ENCODE measurements at places on chromosomes 6 and 20.

DNA sequence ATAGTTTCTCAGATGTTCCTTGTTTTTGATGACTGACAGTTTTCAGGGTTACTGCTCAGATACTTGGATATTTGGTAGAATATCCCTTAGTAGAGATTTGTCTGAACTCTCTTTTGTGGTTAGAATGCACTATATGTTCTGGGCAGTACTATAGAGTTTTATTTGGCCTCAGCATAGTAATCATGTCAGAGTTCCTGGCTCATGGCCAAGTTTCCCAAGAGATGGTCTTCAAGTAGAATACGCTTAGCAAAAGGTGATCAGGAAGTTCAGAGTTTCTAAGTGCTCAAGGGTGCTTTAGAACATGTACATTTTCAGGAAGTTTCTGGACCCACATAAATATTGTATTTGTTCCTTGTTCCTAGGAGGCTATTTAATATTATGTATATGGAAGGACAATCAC lies 1209.7 kb upstream of the GJE1 start:
- no peak for DNase-seq

- no peak for DNase-seq
These were observed 60.3 kb downstream of the NRSN1 start for GRCh38 chr6:24186349-24186748.

- DNase-seq, result no peak
These were observed 441.9 kb downstream of the CD109 start for GRCh38 chr6:74137911-74138310.

DNA sequence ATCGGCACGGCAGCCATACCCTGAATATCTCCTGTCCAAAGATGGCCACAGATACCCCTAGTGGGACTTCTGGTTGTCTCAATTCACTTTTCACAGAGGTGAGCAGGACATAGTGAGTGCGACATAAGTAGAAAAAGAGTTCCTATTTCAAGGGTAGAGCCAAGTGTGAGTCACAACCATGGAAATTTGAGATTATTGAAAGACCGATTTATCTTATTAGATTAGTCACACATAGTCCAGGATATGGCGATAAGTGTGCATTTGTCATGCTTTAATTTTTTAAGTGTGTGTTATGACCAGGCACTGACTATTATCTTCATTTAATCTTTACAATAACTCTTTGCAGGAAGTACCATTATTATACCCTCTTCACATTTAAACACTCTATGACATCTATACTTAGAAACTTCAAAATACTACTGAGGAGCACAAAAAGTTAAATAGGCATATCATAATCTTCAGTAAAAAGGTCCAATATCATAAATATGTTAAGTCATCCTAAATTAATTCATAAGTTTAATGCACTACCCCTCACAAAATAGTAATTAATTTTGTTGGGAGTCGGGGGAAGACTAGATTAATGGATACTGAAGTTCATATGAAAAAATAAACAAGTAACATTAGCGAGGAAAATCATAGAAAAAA lies 13.4 kb upstream of the TNFAIP3 start:
- no peak for DNase-seq

- DNase-seq, result no peak
These were observed 101.6 kb downstream of the DST start for GRCh38 chr6:56541030-56541600.

DNA sequence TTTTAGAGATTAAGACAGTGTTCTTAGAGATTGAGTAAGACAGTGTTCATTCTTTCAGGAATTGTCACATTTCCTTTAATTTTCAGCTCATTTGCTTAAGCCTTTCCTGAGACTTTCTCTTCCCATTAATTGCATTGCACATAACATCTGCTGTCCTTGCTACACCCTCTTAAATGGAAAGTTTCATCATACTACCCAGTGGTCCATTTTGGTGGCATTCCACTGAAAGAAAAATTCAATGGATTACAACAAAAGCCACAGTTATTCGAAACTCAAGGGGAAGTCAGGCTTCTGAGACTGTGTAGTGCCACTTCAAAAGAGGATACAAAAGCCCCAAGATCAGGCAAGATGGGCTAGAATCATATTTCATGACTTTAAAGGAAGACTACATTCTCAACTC lies 64.0 kb downstream of the RSPO3 start:
- DNase-seq, result no peak
